Sigmoid colon (tissue), 7 donors: ENCODE measurements at places on chromosomes 11 and 22. TPM values are rescaled to one million over a fixed set of nuclear protein-coding genes. Genes with fewer than 3 reads are reported as not detected.

DNA sequence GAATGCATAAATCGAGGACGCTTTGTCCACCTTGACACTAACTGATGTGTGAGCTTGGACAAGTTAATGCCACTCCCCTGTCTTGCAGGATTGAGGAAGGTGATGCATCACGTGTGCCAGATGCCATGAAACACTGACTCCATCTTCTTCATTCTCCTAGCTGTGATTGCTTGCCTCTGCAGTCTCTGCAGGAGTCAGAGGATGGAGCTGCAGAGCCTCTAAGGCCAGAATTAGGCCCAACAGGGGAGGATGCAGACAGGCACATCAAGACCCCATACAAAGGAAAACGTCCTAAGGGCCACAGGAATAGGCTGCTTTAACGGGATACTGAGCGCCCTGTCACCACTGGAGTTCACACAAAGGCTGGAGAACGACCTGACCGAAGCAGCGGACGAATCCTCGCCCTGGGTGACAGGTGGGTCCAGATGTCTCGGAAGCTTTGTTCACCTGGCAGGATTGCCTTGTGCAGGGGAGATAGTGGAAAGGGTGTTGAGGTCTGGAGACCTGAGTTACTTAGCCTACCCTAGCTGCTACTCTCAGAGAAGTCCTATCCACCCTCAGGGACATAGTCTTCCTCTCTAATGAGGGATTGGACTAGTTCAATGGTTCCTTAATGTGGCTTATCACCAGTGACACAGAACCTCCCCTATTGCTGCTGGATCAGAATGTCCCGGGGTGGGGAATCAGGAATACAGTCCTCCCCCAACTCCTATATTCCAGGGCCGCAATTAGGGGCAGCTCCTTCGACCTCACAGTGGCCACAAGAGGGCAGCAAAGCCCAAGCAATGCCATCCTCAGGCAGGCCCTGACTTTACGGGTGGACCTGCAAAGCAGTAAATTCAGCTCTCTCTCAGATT, 32.4 kb downstream of the DBX1 start:
- peak; percentile 87 for DNase-seq

DNA sequence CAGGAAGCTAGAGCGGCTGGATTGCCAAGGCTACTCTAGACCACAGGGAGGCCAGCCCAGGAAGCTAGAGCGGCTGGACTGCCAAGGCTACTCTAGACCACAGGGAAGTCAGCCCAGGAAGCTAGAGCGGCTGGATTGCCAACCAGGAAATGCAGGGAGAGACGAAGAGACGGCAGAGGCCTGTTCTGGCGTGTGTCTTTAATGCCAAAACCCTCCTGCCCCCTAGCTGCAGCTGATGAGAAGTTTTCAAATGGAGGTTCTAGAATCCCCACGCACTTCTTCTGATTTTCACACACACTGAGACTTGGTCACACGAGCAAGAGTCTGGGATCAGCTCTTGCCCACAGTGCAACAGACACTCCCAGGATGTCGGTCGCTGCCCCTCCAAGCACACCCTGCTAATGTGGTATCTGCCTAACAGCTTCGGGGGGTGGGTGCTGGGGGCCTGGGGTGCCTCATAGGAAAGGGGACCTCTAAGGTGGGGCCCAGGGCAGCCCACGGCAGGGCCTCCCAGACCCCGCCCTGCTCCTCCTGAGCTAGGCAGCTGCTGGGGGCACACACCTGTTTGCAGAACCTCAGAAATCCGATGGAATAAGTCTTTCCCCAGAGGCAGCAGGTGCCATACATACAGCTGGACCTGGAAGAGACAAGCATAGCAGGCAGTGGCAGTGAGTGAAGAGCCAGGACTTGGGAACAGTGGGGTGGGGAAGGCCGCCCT, 28.5 kb downstream of the MAFF start:
- DNase-seq, result no peak

GRCh38 chr11:68763926-68764657, 12.8 kb upstream of the TESMIN start:
- no peak for DNase-seq

ADM gene
- polyA plus RNA-seq, result 24.0 TPM

- DNase-seq, result no peak
Measured at GRCh38 chr11:11076276-11076675, 218.4 kb upstream of the ZBED5 start.

- no peak for DNase-seq
Measured at GRCh38 chr11:45606514-45607281, 58.7 kb downstream of the CHST1 start.

GLYATL1 gene
- polyA plus RNA-seq, result 0.74 TPM

DNA sequence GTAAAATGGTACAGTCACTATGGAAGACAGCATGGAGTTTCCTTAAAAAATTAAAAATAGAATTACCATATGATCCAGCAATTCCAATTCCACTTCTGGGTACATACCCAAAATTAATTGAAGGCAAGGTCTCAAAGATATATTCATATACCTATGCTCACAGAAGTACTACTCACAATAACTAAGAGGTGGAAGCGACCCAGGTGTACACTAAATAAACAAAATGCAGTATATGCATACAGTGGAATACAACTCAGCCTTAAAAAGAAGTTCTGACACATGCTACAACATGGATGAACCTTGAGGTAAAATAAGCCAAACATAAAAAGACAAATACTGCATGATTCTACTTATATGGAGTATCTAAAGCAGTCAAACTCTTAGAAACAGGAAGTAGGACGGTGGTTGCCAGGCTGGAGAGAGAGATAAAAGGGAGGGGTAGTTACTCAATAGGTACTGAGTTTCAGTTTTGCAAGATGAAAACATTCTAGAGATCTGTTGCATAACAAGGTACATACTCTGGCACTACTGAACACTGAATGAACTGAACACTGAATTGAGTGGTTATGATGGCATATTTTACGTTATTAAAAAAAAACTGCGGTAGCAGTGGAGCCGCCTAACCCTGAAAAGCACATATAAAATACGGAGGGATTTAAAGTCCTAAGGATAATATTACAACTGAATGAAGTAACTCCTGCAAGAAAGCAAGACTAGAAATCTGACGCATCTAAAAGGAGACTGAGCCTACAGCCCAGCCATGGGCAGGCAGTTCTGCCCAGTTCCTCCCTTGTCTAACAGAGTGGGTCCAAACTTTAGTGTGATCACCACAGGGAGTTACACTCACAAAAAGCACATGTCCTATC, 12.8 kb downstream of the DGCR2 start:
- no peak for DNase-seq

- peak; percentile 99 for DNase-seq
Measured at GRCh38 chr11:108121274-108122155, at the start of gene ACAT1. Gene ACAT1 (plus strand): TSS chr11:108121567. CDS start chr11:108121607, 40 bp downstream.

GRCh38 chr11:10541561-10541930, 559 bp upstream of the RNF141 start:
- DNase-seq, result no peak

GRCh38 chr22:36764060-36764459, 11.9 kb downstream of the IFT27 start:
- peak; percentile 34 for DNase-seq

DDX17 gene
- 62.0 TPM for polyA plus RNA-seq

GRCh38 chr22:29670626-29671025, 49.2 kb upstream of the CABP7 start:
- no peak for DNase-seq

DNA sequence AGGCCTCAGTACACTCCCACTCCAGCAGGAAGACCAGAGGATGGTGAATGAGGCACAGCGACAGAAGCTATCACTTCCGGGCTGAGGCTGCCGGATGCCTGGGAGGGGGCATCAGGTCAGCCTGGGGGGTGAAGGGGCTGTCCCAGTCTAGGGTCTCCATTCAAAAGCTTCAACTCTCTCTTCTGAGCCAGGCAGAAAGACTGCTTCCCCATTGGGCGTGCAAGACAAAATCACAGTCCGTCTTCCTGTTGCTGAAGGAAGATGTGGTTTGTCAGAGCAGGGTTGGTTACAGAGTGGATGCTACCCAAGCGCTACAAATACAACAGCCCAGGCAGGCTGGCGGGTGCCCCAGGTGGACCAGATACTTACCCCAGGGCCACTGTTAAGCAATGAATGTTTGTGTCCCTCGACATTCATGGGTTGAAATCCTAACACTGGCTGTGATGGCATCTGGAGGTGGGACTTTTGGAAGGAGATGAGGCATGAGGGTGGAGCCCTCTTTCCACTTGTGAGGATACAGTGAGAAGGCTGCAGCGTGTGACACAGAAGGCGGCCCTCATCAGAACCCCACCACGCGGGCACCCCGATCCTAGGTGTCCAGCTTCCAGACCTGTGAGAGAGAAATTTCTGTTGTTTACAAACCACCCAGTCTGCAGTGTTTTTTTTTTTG, 12.0 kb downstream of the UPK3A start:
- no peak for DNase-seq

DNA sequence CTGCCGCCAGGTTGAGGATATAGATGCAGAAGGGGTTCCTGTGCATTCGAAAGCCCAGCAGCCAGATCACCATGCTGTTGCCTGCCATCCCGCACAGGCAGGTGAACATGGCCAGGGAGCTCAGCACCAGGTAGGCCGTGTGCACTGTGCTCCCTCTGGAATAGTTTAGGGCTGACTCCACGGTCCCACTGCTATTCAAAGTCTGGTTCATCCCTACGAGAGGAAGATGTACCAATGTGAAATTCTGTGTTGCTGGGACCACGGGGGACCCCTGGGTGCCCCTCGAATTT, at the start of gene MRGPRD:
MRGPRD (minus strand) TSS at position 211 of the 290 bp plus-strand sequence; CDS start at position 211, 0 bp downstream.
- no peak for DNase-seq

GRCh38 chr11:84747871-84748270, 879.3 kb downstream of the DLG2 start:
- DNase-seq, result no peak

- no peak for DNase-seq
Measured at GRCh38 chr11:129012880-129013279, 70.2 kb upstream of the TP53AIP1 start.

- DNase-seq, result no peak
Measured at GRCh38 chr11:120235024-120235628, 4.8 kb upstream of the POU2F3 start.
